ENCODE measurements at places on chromosomes 5 and 9.

DNA sequence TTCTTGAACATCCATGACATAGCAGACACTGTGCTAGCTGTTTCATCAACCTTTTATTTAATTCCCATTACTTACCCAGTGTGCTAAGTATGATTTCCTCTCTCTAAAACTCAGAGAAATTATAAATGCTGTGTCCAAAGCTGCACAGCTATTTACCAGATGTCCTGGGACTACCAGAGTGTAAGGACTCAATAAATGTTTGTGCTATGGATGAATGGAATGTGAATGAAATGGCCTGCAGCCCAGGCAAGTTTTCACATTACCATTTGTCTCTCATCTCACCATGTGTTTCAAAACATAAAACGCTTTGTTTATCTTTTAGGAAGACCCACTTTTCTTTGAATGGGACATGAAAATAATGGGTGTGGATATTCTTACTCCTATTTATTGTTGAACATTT is 96.2 kb downstream of the ARHGEF28 start:
- DNase-seq: peak; percentile 63

GRCh38 chr5:123783421-123783820 is 271.4 kb downstream of the CSNK1G3 start:
- no peak for DNase-seq

GRCh38 chr9:7287065-7287464 is 512.5 kb downstream of the DMAC1 start:
- no peak for DNase-seq

- no peak for DNase-seq
Measured at GRCh38 chr5:146006470-146007190, 70.3 kb downstream of the SH3RF2 start.

DNA sequence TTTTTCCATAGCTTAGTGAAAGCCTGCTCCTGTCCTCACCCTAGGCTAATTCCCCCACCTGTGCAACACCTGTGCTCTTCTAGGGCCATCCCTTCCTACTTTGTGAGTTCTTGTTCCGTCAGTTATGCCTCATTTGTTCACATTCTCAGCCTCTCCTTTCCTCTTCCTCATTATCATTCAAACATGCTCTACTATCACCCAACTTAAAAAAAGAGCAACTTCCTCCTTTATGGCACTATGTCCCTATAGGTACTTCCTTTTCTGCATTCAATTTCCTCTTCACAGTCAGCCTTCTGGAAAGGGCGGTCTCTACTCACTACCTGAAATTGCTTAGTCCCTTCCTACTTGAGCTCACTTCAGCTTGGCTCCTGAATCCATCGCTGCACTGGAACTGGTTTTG is 111.8 kb upstream of the LHFPL2 start:
- DNase-seq: no peak

GRCh38 chr5:56763711-56764466 is 51.5 kb upstream of the MAP3K1 start:
- DNase-seq: peak; percentile 76

DNA sequence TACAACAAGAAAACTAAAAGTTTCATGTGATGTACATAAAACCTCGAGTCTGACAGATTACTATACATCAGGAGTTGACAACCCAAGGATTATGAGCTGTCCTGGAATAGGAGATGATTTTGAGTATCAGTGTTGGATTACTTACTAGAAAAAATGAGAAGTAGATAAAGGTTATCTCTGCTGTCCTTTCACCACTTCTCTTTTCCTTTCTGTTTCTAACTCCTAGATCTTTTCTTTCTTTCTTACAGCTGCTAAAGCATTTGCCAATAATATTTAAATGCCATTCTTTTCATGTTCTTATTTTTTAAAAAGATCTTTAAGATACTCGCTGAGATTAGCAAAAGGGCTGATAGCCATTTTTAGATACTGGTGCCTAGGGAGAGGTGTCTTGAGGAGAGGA is 14.8 kb downstream of the RBM27 start:
- DNase-seq: no peak

DNA sequence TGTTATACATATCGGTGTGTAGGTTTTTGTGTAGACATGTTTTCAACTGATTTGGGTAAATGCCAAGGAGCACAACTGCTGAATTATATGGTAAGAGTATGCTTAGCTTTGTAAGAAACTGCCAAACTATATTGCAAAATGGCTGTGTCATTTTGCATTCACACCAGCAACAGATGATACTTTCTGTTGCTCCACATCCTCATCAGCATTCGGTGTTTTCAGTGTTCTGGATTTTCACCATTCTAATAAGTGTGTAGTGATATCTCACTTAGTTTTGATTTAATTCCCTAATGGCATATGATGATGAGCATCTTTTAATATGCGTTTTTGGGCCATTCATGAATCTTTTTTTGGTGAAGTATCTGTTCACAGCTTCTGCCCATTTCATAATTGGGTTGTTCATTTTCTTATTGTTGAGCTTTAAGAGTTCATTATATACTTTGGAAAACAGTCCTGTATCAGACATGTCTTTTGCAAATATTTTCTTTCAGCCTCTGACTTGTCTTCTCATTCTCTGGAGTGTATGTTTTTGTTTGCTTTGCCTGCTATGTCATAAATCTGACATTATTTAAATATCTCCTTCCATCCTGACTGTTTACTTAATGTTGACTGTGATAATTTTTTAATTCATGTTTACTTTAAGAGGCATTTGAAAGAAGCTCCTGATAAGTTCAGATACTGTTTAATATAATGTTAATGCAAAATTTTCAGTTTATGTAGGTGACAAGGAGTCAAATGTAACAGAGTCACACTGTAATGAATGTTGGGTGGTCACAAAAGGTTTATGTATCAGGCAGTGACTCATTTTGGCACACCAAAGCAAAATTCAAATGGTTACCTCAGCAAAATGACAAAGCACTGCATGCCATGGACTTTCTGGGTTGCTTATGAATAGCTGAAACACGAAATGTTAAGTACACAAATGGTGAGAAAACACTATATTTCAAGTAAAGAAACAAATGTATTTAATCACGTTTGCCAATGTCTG is 181.1 kb upstream of the DAB2 start:
- peak; percentile 63 for DNase-seq

DNA sequence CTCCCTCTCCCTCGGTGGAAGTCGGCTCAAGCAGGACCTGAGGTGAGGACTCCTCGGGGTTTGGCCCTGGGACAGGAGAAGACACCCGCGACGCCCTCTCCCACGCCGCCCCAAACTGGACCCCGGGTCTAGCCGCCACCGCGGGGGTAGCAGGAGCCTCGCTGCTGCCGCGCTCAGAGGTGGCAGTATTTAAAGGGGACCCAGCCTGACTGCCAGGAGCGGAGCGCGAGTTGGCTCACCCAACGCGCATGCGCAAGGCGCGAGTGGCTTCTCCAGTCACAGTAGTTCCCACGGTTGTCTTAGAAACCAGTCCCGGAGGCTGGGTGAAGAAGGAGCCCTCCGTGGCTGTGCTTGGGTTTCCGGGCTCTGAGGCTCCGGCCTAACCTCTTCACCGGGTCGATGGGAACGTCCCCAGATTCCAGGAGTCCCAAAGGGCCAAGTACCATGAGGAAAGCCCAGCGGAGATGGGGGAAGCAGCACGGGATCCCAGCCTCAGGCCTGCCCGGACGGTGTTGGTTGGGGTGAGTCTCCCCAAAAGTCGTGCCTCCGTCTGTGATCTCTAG is 477.8 kb downstream of the SPATA31A7 start:
- no peak for DNase-seq

- peak; percentile 51 for DNase-seq
Measured at GRCh38 chr9:114163517-114163951, 8.2 kb downstream of the COL27A1 start.

- no peak for DNase-seq
Measured at GRCh38 chr5:18000744-18001143, 366.5 kb downstream of the TAF11L14 start.

Data from iris pigment epithelial cell (primary cell).